ENCODE measurements at places on chromosomes 11 and 22.
A peak's percentile ranks its signal among the peaks of the same experiment; 100 is the strongest.

DNA sequence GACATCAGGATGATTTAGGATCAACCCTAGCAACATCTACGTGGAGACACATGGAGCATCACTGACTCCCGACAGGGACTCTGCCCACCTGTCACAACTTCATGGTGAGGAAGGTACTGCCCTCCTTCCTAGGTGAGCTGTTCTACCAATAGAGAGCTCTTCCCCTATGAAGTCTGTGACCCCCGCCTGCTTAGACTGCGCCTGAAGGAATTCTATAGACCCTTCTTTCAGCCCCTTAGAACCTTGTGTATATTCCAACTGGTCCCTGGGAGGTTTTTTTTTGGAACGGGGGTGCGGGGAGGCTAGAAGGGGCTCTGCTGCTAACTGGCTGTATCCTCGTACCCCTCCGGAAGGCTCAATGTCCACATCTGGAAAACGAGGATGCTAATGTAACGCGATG is 566 bp downstream of the INTS4 start:
- no peak for DNase-seq

- no peak for DNase-seq
Observed at GRCh38 chr11:70594031-70594430, 195.7 kb downstream of the CTTN start.

- no peak for DNase-seq
Observed at GRCh38 chr11:104695065-104695463, 203.2 kb downstream of the CASP12 start.

DNA sequence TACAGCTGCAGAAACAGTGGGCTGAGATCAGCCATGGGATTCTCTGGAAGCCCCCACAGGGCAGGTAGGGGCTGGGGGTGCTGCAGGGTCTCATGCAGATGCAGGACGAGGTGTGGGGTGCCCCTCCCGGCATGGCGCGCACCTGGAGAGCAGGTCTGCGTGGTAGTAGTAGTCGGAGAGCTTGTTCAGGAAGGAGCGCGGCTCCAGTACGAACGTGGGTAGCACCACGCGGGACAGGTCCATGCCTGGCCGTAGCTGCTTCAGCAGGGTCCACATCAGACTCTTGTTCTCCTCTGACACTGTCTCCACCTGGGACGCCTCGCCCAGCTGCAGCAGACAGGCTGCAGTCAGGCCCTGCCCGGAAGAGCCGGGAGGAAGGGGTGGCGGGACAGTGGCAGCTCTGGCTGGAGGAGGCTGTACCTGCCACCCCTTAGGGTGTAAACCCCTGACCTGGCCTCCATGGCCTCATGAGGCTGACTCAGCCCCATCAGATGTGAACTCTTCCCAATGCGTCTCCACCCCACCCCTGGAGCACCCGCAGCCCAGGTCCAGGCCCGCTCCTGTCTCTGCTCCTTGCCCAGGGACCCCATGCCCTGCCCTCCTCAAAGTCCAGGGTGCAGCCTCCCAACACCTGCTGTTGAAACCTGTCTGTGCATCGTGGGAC is 47.0 kb upstream of the CARS1 start:
- DNase-seq, result no peak

DNA sequence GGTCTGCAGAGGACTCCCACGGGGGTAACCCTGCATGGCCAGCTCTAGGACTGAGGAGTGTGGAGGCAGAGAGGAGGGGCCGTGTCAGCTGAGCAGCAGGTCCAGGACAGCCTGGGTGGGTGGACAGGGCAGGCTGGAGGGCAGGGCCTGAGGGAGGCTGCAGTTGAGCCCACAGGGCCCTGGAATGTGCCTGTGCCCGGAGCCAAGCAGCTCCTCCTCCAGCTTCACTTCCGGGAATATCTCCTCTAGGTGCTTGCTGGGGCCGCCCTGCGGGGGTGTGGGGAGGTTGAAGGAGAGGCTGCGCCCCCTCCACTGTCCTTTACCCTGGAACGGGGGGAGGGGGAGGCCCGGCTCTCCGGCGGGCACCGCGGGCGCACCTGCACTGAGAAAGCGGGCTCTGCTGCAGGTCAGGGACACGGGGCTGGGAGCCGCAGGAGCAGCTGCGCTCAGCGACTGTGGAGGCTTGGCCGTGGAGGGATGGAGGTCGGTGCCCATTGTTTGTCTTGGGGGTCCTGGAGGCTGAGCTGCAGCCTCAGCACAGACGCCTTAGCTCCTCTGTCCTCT is 1293.2 kb downstream of the BRD1 start:
- DNase-seq, result no peak

DNA sequence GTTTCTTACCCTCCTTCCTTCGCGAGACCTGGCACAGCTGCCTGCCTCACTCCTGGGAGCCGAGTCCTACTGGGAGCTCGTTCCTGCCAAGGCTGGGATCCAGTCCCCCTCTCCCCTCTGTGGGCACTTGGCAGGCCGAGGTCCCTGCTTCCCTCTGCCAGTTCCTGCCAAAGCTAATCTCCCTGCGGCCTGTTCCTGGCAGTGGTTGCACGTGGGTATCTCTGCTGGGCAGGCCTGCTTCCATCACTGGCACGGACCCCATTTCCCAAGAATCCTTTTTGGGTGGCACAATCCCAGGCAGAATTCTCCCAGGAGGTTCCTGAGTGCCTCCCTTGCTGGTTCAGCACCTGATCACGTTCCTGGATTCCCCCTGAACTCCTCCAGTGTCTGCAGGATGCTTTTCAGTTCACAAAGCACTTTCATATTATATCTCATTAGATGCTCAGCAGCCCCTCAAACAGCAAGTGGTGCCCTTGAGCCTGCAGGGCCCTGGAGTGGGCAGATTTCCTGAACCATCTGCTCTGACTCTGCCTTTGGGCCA is 96.5 kb downstream of the RRM1 start:
- DNase-seq, result no peak

GRCh38 chr11:113329725-113330124 is 15.3 kb downstream of the TTC12 start:
- DNase-seq, result no peak

DNA sequence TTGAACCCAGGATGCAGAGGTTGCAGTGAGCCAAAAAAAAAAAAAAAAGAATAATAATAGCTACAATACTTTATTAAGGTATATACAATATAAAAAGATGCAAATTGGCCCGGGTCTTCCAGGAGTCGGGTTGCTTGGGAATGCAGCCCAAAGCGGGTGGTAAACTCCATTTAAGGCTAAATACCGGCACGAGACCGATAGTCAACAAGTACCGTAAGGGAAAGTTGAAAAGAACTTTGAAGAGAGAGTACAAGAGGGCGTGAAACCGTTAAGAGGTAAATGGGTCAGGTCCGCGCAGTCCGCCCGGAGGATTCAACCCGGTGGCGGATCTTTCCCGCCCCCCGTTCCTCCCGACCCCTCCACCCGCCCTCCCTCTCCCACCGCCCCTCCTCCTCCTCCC is 143.3 kb downstream of the DLG2 start:
- no peak for DNase-seq

DNA sequence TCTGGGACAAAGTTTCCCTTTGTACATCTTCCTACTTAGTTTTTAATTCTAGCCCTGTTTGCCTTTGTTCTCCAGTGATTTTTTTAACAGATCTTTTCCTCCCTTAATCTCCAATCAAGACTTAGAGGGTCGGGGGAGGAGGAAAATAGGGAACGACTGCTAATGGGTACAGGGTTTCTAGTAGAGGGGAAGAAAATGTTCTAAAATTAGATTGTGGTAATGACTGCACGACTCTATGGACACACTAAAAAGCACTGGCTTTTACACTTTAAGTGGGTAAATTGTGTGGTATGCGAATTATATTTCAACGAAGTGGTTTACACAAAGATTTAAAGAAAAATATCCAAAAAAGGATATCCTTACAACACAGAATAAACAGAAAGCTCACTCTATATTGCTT is 110.0 kb upstream of the SPON1 start:
- DNase-seq, result no peak

- DNase-seq, result no peak
Observed at GRCh38 chr11:131172011-131172410, 198.4 kb upstream of the NTM start.

DNA sequence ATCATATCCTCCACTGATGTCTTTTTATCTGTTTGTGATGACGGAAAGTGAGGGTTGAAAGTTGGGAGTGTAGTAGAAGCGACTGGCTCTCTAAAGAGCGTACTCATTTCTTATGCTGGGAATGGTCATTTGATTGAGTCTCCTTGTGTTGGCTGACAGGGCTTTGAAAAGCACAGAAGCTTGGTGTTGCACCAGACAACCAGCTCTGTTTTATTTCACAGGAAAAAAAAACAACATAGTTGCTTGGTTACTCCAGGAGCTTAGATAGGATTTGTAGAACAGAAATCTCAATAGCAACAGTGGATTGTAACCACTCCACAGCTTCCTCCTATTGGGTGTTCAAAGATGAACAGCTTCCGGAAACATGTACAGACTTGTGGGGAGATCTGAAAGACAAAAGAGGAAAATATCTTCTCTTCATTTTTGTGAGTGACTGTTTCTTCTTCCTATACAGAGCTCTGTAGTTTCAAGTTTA is 2.7 kb downstream of the RBM14 start:
- DNase-seq, result peak; percentile 57

DNA sequence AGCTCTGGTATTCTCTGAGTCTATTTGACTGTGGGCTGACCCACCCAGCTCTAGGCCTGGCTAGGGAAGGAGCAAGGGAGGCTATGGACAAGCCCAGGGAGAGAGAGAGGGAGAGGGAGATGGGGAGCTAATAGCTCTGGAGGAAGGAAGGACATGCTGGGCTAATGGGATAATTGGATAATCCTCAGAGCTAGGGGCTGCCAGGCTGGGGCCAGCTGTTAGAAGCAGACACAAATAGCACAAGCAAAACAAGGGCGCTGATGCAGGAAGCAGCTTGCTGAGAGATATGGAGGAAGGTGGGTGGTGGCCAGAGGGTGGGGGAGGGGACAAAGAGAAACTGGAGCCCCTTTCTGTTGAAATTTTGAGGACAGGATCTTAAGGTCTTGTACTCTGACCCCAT is 23.2 kb downstream of the ADORA2A start:
- DNase-seq, result no peak

GRCh38 chr11:19196432-19196831 is 5.4 kb downstream of the CSRP3 start:
- no peak for DNase-seq

- DNase-seq, result no peak
Observed at GRCh38 chr22:49492308-49492707, 335.4 kb downstream of the BRD1 start.

GRCh38 chr11:115473167-115473566 is 31.0 kb downstream of the CADM1 start:
- no peak for DNase-seq

- DNase-seq, result no peak
Observed at GRCh38 chr11:22792497-22792896, 37.1 kb downstream of the SVIP start.

GRCh38 chr11:17423533-17424310 is 35.3 kb upstream of the KCNJ11 start:
- no peak for DNase-seq

DNA sequence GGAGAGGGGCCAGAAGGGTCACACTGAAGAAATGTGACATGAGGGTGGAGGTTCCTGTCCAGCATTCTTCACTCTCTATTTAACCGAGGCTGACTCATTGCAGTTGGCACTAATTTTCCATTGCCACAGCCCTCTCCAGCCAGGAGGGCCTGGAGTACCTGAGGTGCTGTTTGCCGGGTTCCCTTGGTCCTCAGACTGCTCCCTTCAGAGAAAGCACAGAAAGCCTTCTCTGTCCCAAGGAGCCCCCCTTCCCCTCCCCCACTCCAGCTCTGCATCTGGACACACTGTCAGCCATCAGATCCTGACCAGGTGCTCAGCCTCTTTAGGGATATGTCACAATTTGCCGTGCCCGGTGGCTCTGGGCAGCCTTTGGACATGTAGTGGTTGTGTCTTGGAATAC is 3.2 kb upstream of the C11orf91 start:
- DNase-seq, result no peak

GRCh38 chr11:117564321-117564720 is 232.7 kb downstream of the DSCAML1 start:
- no peak for DNase-seq

DNA sequence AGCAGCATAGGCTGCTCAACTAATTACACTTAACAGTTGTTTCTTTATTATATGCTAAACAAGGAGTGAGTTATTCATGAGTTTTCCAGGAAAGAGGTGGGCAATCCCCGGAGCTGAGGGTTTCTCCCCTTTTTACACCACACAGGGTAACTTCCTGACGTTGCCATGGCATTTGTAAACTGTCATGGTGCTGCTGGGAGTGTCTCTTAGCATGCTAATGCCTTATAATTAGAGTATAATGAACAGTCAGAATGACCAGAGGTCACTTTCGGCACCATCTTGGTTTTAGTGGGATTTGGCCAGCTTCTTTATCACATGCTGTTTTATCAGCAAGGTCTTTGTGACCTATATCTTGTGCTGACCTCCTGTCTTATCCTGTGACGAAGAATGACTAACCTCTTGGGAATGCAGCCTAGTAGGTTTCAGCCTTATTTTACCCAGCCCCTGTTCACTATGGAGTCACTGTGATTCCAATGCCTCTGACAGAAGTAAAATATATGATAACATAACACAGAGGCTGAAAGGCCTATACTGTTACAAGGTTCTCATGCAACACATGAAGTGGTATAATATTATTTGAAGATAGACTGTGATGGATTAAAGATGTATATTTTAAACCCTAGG is 41.3 kb upstream of the RDX start:
- DNase-seq, result no peak

DNA sequence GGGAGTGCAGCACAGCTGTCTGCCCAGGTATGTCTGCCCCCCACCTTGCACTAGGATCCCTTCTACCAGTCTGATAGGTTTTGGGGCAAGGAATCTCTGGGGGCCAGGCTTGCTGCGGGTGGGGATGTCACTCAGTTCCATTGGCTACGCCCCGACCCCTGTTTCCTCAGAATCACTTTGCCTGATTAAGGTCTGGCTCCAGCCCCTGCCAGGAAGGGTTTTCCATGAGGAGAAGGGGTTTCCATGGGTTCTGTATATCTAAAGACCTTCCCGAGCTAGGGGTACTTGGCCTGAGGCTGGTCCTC is 14.0 kb downstream of the OTOG start:
- DNase-seq, result no peak

DNA sequence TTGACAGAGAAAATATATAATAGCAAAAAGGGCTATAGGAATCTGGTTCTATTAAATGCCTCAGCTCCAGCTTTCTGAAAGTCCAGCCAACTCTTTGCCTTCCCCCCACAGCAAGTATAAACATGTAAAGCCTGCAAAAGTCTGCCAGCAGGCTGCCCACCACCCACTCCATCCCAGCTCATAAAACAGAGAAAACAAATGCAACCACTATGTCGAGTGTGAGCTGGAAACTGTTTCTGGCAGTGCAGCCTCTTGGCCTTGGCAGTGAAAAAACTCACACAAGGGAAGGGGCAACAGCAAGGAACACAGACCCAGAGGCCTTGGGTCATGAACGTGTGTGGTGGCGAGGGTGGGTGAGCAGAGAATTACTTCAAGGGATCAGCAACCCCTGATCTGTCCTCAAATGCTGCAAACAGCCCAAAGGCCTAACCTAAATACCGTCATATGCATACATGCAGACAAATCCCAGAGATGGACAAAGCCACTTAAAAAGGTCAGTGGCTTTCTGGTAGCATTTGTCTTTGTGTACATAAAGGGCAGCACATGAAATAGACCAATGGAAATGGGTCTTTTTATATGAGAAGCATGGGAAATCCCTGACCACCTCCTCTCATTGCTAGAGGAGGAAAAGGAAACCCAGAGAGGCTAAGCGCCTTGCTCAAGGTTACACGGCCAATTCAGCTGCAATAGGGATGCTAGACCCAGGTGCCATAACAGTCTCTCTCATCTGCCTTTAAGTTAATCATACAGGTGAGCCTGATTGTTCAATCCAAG is 74.8 kb downstream of the NAT10 start:
- no peak for DNase-seq

GRCh38 chr11:15557457-15558230 is 442.9 kb downstream of the INSC start:
- DNase-seq, result no peak

All from CD4-positive, alpha-beta T cell treated with Interferon alpha-2 for 1 hour (primary cell).